ENCODE measurements at places on chromosomes 3 and 15.
A peak's percentile ranks its signal among the peaks of the same experiment; 100 is the strongest.

GRCh38 chr15:39254181-39254580 is 326.7 kb upstream of the THBS1 start:
- DNase-seq: no peak

- no peak for DNase-seq
These were observed 3.1 kb upstream of the CPNE9 start for GRCh38 chr3:9700536-9700935.

- peak; percentile 18 for DNase-seq
These were observed 569 bp downstream of the TMEM266 start for GRCh38 chr15:76060118-76060989.

GRCh38 chr15:64903326-64903950 is 8.3 kb upstream of the ANKDD1A start:
- no peak for DNase-seq

GRCh38 chr3:172607305-172608121 is 84.3 kb upstream of the TNFSF10 start:
- no peak for DNase-seq

DNA sequence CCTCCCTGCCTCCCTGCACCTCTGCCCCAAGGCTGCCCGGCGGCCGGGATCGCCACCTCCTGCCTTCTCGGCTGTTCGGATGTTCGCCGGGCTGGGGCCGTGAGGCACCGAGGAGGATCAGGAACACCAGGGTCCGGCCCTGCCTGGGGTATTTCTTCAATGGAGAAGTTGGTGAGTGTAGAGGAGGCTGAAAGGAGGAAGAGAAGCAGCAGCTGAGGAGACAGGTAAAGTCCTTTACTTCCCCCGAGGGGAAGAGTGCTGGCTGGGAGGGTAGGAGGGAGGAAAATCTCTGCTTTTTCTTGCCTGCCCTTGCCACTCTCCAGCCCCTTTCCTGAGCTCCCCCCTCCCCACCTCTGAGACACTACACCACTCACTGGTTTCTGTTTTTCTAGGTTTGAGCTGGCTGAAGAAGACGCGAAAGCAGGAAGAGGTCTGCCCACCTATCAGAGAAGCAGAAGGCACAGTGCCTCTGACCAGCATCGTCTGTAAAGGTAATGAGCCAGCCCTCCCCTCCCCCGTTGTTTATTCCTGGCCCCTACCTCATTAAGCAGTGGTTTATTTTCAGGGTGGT is 519 bp downstream of the ASB7 start:
- DNase-seq: peak; percentile 35

- DNase-seq: no peak
These were observed 161.2 kb downstream of the FRMD5 start for GRCh38 chr15:44033894-44034293.

GRCh38 chr3:190124067-190124466 is 3.4 kb upstream of the P3H2 start:
- DNase-seq: no peak

DNA sequence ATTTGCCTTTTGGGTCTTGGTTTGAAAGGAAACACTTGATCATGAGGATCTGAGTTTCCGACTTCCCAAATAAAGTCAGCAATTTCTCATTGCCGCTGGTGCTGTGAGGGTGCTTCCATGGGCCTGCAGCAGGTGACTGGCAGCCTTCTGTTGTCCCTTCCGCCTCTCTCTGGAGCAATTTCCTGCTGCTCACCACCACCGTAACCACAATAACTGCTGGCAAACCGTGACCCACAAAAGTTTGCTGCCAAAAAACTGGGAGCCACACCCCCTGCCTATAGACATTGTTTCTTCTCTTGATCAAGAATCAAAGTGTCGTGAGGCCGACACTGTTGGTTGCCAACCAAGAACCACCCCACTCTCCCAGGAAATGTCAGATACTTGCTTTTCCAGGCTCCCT is 164.0 kb downstream of the NR2F2 start:
- no peak for DNase-seq

DNA sequence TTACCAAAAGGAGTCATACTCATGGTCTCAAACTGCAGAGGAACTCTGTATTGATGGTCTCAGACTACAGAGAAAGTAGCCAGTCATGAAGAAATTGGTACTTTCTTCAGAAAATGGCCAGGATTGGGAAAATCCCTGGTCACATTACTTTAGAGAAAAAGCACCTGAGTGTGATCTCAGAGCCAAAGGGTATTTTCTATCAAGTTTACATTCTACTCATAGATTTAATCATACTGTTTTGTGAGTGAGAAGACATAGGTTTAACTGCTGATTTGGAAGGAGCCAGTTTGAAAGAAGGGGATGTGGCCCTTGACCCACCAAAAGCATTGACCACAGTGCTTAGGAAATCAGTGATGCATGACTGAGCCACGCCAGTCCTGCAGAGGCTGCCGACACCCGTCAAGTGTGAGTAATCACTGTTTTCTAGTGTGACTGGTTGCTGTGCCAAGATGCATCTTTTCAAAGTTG is 203.6 kb downstream of the AKAP13 start:
- peak; percentile 53 for DNase-seq

- DNase-seq: no peak
These were observed 121.5 kb downstream of the MCTP2 start for GRCh38 chr15:94352636-94353487.

- DNase-seq: peak; percentile 31
These were observed 40.2 kb downstream of the SUMF1 start for GRCh38 chr3:4426782-4427344.

- no peak for DNase-seq
These were observed 344.0 kb upstream of the RARB start for GRCh38 chr3:25084016-25084415.

DNA sequence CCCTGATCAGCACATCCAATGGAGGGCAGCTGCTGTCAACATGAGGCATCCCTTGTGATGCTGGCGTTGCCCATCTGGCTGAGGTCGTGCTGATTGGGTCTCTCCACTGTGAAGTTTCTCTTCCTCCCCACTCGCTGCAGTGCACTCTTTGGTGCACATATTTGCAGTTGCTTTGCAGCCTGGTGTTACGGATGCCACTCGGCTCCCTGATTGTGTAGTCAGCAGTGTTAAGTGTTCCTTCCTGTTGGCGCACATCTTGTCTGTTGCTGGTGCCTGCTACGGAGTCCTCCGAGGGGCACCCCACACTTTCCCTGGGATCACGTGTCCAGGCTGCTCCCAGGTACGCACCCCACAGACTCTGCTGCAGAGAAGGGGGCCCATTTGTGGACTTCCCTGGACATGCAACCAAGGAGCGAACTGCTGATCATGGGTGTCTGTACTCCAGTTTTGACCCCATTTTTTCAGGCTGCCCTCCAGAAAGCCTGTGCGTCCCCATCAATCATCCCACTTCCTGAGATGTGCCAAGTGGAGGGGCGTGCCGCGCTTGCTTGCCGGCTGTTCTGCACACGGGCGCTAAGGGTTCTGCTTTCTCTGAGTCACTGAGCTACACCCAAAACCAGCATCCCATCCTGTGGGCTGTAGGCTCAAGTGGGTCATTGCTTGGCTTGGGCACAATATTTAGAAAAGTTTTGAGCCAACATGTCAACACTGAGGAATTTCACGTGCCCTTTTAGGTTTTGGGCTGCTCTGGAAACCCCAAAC is 98.6 kb downstream of the FBLN2 start:
- no peak for DNase-seq

DNA sequence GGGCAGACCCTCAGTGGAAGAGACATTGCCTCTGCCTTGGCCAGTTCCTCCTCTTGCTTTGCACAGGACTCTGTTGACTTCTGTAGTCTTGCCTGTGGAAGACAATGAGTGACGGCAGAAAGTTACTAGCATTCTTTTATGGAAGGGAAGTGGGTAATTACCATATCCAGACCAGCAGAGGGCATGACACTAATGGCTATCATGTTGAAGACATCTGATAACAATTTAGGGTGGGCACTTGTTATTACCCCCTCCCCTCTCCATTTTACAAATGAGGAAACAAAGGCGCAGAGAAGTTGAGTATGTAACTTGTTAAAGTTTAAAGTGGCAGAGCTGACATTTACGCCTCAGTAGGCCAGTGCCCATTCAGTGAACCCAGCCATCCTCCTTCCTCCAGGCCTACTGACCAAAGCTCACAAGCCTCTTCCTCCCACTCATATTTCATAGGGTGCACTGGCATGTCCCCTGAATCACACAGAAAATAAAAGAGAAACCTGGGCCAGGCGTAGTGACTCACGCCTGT is 48.2 kb upstream of the FMN1 start:
- DNase-seq: no peak

GRCh38 chr15:51267703-51268083 is 70.7 kb downstream of the CYP19A1 start:
- DNase-seq: no peak

GRCh38 chr15:25451501-25451900 is 12.7 kb upstream of the UBE3A start:
- no peak for DNase-seq

DNA sequence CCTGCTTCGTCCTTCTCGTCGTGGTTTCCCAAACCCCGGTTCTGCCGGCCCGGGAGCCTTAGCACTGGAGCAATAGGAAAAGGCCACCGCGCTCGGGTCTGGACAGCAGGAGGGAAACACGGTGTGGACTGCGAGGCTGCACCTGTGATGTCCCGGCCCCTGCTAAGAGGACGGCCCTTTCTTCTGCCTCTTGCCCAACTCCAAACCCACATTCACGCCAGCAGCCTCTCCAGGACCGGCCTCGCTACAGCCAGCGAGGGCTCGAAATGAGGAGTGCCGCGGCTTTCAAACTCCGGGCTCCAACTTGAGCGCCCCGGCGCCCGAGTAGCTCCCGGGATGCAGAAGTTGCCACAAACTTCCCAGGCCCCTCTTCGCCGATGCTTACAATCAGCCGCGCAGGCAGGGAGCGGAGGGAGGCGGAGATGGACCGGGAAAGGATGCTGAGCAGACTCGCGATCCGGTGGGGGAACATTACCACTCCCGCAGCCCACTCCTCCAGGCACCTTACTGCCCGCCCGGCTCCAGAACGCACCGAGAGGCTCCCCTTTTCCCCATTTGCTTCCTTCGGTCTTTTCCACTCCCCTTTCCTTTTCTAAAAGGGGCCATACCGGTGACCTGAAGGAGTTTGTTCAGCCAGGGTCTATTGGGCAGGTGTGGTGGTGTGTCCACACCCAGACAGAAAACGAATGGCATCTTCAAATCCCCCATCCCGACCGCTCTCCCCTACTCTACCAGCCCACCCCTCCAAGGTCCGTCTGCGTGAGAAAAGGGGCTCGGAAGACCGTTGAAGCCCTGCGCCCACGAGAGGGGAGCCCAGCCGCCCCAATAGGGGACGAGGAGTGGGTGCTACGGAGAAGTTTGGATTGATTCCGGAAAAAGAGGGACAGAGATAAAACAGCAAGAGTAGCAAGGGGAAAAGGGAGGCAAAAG is 18.8 kb upstream of the SATB1 start:
- peak; percentile 15 for DNase-seq

DNA sequence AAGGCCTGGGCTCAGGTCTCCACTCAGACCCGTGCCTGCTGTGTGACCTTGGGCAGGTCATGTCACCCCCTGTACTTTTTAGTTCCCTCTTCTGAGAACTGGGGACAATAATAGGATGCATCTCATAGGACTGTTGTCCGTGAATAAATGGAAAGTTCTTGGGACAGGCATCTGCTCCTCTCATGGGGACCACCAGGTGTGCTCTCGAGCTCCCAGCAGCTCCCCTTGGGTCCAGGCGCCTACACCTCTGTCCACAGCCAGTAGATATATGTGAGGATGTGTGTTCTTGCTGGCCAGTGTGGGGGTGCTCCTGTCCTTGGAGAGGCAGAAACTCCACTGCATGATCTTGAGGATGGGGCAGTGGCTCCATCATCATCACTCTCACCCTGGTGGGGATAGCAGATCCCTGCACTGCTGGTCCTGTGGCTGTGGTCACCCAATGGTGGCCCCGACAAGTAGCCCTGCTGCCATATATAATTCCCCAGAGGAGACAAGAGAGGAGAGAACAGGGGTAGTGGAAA is 257.6 kb upstream of the TLE3 start:
- no peak for DNase-seq

GRCh38 chr3:161337311-161337710 is 34.0 kb downstream of the SPTSSB start:
- DNase-seq: no peak

GRCh38 chr3:31422237-31422636 is 110.5 kb upstream of the STT3B start:
- DNase-seq: no peak

- no peak for DNase-seq
These were observed 6.5 kb upstream of the VILL start for GRCh38 chr3:37984051-37984450.

DNA sequence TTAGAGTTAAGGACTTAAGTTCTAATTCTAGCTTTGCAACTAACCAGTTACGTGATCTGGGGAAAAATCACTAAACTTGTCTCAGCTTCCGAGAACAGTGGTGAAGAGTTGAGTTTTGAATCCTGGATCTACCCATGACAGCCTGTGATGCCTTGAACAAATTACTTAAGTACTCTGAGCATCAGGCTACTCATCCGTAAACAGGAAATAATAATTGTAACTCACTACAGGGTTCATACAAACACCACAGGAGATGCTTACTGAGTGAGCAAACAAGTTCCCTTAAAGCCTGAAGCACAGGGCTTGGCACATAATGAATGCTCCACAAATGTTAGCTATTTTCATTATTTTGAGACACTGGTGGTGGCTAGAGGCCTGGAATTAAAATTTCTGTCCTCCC is 158.8 kb downstream of the ERC2 start:
- no peak for DNase-seq

DNA sequence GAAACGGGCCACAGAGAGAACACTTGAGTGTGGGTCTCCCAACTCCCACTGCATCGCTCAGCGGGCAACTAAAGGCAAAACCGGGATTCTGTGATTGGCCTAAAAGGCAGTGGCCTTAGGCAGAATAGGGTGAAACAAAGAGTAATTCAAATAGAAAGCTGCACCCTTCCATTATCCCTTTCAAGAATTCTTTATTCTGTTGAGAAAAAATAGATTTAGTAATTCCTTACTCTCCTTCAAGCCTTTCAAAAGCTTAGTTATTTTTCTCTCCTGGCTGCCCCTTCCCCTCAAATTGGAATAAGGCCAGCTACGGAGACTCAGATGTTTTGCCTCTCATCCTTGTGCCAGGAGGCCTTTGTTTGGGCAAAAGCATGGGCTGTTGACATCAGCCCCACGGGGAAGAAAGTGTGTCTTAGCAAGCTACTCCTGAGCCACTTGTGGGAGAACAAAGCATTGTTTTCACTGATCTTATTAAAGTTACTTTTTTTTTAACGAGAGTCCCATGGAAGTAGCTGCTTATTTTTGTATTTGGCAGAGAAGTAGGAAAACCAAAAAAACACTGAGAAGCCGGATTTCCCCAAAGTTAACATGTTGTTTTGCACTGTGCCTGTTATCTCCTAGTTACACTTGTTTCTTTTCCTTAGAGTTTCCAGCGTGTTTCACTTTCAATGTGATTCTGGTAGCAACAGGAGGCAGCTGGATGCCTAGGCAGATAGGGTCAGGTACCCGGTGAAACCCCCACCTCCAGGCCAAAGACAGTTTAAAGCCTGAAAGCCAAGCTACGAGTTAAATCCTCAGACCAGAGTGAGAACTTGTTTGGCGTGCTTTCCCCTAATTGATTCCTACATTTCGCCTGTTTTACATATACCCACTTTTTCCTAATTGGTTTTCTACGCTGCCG is 2.2 kb downstream of the ST6GAL1 start:
- DNase-seq: no peak

GRCh38 chr15:93028632-93029213 is 60.3 kb downstream of the RGMA start:
- no peak for DNase-seq
